Occipital lobe (tissue), 3 donors: ENCODE measurements at places on chromosomes 12 and 14. TPM values are rescaled to one million over a fixed set of nuclear protein-coding genes. Genes with fewer than 3 reads are reported as not detected.

Gene BRF1
- total RNA-seq = 61.1 TPM

Gene KLRK1
- not detected for total RNA-seq

Gene BMP4
- total RNA-seq = 1.2 TPM

Gene CLEC9A
- not detected for total RNA-seq
